Testis (tissue), 5 donors: ENCODE measurements at places on chromosomes 4 and X.

GRCh38 chrX:2502668-2503519 lies 2.1 kb upstream of the DHRSX start:
- no peak for DNase-seq

DNA sequence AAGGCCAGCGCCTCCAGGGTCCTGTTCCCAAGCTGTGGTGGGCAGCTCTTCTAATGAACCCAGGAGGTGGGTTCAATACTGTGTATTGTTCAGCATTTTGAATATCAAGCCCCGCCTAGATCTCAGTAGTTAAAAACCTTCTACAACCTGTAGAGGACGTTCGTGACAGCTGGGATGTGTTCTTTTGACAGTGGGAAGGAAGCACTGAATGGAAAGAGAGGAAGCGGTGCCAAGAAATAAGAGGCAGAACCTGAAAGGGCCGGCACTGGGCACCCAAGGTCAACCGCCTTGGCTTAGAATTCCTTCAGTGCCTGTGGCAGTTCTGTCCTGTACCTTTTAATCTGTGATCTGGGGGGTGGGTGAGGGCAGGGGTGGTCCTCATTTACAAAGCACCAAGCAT lies 73.1 kb downstream of the CC2D2A start:
- peak; percentile 34 for DNase-seq

DNA sequence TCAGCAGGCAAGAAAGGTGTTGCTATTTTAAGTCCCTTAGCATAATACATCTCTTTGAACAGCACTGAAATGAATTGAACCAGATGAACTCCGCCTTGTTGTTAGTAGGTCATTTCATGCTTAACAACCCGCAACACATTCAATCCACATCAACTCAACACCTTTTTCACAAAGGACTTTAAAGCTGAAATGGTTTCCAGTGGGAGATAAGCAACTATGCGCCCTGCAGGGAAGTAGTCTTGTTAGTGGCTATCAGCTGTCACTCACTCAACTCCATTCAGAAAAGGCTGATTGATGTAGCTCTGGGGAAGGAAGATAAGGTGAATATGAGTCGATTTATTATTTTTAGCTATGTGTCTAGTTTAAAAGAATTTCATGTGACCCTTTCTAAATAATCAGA lies 46.0 kb downstream of the ATP8A1 start:
- DNase-seq: no peak

DNA sequence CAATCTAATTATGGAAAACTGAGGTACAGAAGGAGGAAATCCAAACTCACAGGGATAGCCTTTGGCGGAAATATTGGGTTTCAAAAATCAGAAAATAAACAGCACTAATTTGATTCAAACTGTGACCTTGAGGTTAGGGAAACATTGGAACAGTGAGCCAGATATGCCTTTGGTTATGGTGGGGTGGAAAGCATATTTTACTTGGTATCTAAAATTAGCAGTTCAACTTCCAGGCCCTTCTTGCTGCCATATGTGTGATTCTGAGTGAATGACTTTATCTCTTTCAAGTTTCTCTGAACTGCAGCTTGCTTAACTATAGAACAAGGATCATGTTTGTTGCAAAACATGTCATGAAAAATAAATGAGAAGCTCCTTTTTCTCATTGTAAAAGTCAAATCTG lies 240.9 kb upstream of the VEGFC start:
- DNase-seq: no peak

GRCh38 chr4:57193209-57193810 lies 83.1 kb upstream of the IGFBP7 start:
- DNase-seq: no peak

DNA sequence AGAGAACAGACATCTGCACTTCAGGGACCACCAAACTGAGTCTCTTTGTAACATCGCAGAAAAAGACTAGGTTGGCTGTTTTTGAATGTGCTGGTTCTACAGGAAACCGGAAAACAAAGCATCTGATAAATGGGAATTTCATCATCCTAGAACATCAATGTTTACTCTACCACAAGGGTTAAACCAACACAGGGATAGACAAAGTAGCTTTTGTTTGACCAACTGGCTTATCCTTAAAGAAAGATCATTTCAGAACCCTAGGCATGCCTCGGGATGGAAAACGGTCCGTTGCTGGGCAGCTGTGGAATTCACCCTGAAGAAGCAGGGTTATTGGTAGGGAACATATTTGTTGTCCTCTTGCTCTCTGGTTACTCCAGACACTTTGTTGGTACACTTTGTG lies 2355.5 kb upstream of the AGA start:
- DNase-seq: no peak

GRCh38 chr4:165288639-165289422 lies 38.6 kb upstream of the MSMO1 start:
- no peak for DNase-seq

- DNase-seq: no peak
Measured at GRCh38 chr4:70752236-70752635, 30.5 kb downstream of the RUFY3 start.

DNA sequence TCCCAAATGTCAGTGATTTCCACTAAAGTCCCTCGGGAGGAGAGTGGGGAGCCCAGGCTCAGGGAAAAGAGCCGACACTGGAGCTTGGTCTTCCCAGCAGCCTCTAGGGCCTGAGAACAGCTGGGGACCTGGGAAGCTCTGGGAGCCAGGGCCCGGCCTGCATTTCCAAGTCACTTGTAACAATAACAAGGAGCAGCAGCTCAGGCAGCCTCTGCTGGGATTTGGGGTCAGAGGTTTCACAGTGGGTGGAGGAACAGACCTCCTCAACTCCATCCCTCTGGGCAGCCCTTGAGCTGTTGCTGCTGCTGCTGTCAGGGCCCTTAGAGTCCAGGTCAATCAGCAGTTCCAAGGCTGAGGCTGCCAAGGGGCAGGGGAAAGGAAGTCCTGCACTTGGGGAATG lies 11.1 kb downstream of the STARD8 start:
- peak; percentile 21 for DNase-seq

- no peak for DNase-seq
Measured at GRCh38 chrX:8310409-8310808, 139.3 kb upstream of the VCX2 start.

DNA sequence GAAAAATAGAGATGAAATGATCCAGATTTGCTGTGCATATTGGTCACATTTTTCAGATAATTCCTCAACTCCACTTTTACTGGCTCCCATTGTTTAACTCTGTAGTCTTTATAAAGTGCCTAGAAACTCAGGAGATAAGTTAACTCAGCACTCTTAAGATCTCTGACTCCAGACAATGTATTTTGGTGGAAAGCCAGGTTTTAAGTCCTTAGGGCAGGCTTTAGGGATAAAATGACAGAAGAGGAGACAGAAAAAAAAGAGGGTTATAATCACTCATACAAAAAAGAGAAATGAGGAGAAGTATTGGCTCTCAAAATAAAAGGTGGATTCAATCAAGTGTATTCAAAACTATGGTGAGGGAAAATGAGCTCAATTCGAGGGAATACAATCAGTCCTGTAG lies 674.8 kb upstream of the INTU start:
- DNase-seq: no peak

GRCh38 chr4:26086621-26087441 lies 172.8 kb downstream of the SMIM20 start:
- DNase-seq: peak; percentile 23

GRCh38 chr4:74206088-74206825 lies 48.3 kb downstream of the MTHFD2L start:
- peak; percentile 43 for DNase-seq

GRCh38 chrX:9135901-9136510 lies 102.1 kb upstream of the FAM9B start:
- DNase-seq: no peak

- DNase-seq: no peak
Measured at GRCh38 chr4:169102026-169102425, 92.0 kb upstream of the CBR4 start.

GRCh38 chr4:165222651-165222994 lies 15.3 kb downstream of the KLHL2 start:
- DNase-seq: no peak

DNA sequence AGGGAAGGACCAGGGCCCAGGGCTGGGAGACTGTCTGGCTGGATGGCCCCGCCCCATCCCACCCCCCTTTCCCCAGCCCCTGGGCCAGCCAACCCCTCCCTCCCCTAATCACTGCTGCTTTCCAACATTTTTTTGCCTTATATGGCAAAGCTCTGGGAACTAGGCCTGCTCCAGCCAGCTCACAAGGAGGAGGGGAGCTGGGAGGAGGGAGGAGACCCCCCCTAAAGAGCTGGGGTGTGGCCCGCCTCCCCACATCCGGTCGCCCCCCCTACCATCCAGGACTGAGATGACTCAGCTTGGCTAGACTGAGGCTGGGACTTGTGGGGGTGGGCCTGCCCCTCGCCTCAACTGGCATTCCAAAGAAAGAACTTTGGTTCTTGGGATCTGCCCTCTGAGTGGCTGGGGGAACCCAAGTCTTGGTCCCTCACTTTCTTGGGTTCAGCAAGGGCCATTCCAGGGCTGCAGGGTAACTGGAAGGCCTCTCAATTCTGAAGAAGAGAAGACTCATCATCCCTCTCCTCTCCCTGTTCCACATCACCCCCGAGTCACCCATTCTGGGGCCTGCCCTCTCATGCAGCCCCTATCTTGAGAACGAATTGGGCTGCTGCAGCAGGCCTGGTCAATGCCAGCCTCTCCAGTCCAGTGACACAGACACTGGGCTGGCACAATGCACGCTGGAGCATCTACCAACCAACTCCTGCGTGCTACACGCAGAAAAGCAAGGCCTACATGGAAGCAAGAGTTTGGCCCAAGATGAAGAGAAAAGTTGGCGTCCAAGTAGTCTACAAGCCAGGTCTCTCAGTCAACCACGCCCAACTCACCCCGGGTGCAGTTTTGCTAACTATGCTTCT lies 4.8 kb downstream of the FLNA start:
- DNase-seq: peak; percentile 78

DNA sequence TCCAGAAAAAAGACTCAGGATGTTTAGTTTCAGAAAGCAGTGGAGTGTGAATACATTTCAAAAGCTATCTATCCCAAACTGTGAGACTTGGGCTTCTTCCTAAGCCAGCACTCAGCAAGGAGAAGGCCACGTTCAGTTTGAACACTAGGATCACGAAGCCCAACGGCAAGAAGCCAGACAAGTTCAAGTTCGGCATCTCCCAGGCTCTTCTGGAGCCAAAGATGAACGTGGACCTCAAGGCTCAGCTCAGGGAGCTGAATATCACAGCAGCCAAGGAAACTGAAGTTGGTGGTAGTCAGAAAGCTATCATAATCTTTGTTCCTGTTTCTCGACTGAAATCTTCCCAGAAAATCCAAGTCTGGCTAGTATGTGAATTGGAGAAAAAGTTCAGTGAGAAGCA lies 7.6 kb downstream of the PLAC1 start:
- peak; percentile 46 for DNase-seq

- no peak for DNase-seq
Measured at GRCh38 chrX:68840256-68840655, 11.4 kb downstream of the EFNB1 start.

- no peak for DNase-seq
Measured at GRCh38 chr4:37734989-37735388, 48.8 kb upstream of the RELL1 start.

DNA sequence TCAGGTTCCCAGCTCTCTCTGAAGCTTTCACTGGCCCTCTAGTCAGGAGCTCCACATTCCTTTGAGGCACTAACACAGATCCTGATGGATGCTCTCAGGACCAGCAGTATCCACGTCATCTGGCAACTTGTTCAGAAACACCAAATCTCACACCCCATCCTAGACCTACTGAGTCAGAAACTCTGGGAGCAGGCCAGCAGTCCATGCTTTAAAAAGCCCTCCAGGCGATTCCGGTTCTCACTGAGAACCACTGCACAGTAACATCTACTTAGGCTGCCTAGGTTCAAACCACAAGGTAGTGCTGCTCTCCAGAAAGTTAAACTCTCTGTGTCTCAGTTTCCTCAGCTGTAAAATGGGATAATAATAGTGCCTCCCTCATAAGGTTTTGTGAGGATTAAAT lies 55.3 kb downstream of the CCDC158 start:
- DNase-seq: no peak

DNA sequence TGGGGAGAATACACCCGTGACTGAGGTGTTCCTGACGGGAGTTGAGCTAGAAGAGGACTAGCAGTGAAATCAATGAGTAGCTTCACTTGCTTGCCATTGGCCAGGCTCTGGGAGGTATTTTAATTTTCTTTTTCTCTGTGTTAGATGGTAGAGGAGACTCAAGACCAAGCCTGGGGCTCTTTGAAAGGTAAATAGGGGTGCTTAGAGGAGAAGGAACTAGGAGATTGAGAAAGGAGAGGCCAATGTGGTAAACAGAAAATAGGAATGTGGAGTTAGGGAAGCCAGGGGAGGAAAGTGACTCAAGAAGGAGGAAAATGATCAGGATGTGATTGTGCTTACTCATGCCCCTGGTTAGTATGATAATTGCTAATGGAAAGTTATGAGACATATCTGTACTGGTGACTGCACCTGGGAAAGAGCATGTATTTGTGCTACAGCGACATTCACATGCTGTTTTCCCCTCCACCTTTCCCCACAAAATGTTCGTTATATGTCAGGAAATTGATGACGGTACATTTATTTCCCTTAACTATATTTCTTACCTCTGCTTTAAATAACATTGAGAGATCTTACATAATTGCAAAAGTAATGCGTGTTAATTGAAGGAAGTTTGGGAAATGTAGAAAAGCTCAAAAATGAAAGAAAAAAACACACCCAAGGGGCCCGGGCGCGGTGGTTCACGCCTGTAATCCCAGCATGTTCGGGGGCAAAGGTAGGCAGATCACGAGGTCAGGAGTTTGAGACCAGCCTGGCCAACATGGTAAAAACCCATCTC lies 16.9 kb upstream of the LRBA start:
- no peak for DNase-seq

- no peak for DNase-seq
Measured at GRCh38 chrX:31580227-31580626, 508.4 kb upstream of the FTHL17 start.

DNA sequence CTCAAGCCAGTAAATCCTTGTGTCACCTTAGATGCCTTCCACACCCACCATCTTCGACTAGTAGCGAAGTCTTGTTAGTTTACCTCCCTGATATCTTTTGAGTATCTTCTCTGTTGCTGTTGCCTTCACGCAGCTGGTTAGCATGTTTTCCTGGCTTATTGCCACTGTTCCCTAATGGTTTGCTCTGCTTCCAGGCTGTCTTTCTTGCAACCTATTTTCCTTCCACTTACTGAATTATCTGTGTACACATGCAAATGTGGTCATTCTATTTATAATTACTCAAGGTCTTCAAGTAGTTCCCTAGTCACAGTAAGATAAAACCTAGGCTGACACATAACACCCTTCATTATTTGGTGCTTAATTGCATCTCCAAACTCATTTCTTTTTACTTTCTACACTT lies 89.5 kb downstream of the UGT8 start:
- no peak for DNase-seq

- DNase-seq: no peak
Measured at GRCh38 chr4:136106753-136107152, 1425.5 kb downstream of the PCDH18 start.

DNA sequence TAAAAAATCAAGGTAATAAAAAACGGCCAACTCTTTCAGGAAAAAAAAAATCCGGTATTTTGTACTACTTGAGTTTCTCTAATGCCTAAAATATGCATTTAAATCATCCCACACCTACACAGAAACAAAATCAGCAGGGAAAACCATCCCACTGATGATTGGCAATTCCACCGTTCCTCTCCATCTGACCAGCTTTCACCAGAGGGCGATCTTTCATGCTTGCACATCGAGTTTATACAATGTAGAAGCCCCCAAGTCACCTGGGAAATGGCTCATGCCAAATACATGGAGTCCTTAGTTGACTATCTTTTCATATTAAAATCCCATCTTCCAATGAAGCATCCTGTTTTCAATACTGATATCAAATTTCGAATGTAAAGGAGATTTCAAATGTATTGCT lies 69.2 kb downstream of the PTCHD1 start:
- no peak for DNase-seq
